ENCODE measurements at places on chromosomes 3 and 15.

- no peak for DNase-seq
These were observed 236.5 kb downstream of the LRTM1 start for GRCh38 chr3:54691289-54691771.

DNA sequence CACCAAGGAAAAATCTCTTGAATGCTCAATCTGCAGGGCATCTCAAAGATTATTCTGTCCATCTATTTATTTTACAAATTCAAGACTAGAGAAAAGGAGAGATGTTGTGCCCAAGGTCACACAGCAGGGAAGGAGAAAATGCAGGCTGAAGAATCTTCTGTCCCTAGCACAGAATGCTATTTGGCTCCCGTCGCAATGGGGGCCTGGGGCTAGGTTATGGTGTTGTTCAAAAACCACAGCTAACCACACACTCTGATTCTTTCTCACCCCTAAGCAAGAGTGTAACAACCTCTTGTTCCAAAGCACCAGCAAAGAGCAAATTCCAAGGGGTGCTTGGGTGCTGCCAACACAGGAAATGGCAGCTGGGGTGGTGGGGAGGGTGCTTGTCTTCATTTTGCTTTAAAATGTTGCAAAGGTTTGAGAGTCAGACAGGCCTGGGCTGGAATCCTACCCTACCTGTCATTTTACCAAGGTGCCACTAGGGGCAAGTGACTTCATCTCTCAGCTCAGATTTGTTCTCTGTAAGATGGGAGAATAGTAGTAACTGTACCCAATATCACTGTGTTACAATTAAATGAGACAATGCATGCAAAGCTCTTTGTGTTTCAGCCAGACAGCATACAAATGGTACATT, 112.5 kb downstream of the ADAMTS9 start:
- peak; percentile 59 for DNase-seq

DNA sequence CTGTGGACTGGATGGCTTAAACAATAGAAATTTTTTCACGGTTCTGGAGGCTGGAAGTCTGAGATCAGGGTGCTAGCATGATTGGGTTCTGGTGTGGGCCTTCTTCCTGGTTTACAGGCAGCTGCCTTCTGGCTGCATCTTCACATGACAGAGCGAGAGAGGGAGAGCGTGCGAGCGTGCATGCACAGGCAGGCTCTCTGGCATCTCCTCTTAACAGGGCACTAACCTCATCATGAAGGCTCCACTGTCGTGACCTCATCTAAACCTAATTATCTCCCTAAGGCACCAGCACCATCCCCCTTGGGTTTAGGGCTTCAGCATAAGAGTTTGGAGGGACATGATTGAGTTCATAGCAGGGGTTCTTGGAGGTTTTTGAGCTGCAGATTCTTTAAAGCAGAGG, 292.0 kb upstream of the C2CD4B start:
- no peak for DNase-seq

GRCh38 chr15:42148808-42149492, 7.5 kb downstream of the PLA2G4F start:
- no peak for DNase-seq

DNA sequence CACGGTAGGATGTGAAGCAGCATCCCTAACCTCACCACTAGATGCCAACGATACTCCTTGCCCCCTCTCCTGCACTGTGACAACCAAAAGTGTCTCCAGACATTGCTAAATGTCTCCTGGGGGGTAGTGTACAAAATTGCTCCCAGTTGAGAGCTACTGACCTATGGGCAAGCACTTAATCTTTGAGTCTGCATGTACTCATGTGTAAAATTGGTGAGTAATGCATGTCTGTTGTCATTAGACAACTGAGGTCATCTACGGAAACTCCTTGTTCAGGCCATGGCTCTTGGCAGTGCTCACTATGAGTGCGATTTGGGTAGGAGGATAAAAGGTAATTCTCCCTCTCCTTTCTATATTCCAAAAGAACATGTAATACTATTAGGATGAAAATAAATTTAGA, 29.2 kb downstream of the PDHB start:
- no peak for DNase-seq

GRCh38 chr3:24522146-24522579, 27.5 kb upstream of the THRB start:
- peak; percentile 25 for DNase-seq

DNA sequence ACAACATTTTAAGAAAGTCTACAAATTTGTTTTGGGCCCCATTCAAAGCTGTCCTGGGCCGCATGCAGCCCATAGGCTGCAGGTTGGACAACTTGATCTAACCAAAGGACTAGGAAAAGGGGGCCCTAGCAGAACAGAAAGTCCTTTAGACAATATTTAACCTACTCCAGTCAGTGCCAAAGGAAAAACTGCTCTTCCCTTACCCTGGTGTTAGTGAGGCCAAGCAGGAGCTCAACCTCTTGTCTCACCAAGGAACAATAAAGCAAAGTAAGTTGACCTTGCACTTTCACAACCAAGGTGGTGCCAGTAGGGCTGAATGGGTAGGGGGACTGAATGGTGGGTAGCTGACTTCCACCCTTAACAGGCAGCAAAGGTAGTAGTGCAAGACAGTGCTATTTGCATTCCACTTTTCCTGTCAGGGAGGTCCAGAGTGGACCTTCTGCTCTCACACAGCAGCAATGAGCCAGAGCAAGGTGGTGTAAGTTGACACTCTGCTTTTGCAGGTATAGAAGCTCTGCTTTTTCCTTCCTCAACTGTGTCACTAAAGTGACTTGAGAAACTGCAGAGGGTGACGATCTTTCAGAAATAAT, 124.9 kb downstream of the WDR72 start:
- no peak for DNase-seq

DNA sequence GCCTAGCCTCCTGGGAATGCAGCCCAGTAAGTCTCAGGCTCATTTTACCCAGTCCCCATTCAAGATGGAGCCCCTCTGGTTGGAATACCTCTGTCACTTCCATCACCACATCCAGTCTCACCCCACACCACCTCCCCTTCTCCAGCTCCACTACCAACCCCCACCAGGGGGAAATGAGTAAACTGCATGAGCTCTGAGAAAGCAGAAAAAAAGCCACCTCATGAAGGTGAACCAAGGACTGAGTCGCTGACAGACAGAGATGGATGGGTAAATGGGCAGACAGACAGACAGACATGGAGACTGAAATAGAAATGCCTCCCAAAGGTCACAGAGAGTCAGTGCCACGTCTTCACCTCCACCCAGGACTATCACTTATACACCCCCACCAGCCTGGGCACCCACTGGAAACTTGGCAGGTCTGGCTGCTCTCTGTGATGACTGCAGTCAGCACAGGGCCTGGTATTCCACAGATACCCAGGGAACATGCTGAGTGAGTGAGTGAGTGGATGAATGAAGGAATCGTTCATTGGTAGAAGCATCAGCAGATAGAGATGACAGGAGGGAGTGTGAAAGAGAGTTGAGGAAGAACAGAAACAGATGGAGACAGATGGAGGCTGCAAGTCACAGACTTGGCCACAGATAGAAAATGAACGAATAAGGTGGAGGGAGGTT, 4.9 kb upstream of the LOXL1 start:
- DNase-seq: no peak

DNA sequence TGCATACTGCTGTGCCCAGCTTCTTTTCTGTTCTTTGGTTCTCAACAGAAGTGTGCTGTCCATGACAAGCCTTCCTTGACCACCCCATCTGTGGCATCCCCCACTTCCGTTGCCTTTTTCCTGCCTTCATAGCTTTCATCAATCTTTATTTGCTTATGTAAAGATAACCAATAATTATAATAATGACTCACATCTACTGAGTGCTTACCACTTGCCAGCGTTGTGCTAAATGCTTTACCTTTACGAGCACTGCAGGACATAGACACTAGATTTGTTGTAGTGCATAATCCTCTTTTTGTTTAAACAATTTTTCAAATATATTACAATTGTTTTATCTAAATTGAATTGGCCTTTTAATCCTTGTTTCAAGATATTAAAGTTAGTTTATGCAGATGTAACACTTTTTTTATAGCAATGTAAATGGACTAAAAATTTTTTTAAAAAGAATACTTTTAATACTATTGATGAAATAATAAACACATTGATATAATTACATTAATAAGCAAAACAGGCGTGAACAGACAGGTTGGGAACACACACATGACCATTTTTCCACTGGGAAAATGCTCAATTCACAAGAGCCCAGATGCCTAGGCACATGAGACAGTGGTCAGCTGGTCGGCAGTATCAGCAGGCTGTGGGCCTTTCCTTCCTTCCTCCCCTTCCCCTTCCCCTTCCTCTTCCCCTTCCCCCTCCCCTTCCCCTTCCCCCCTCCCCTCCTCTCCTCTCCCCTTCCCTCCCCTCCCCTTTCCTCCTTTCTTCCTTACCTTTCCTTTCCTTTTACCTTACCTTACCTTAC, 42.5 kb downstream of the TRAK1 start:
- DNase-seq: no peak

GRCh38 chr15:81740416-81740815, 305.4 kb downstream of the MEX3B start:
- no peak for DNase-seq

DNA sequence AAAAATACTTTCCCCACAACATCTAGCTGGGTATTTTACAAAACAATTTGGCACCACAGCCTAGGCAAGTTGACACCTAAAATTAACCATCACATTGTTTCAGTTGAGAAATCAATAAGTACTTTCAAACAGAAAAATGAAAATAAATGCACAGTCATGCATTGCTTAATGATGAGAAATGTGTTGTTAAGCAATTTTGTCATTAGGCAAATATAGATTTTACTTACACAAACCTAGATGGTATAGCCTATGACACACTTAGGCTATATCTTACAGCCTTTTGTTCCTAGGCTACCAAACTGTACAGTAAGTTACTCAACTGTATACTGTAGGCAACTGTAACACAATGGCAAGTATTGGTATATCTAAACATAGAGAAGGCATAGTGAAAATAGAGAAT, 608.6 kb upstream of the BCHE start:
- DNase-seq: no peak

DNA sequence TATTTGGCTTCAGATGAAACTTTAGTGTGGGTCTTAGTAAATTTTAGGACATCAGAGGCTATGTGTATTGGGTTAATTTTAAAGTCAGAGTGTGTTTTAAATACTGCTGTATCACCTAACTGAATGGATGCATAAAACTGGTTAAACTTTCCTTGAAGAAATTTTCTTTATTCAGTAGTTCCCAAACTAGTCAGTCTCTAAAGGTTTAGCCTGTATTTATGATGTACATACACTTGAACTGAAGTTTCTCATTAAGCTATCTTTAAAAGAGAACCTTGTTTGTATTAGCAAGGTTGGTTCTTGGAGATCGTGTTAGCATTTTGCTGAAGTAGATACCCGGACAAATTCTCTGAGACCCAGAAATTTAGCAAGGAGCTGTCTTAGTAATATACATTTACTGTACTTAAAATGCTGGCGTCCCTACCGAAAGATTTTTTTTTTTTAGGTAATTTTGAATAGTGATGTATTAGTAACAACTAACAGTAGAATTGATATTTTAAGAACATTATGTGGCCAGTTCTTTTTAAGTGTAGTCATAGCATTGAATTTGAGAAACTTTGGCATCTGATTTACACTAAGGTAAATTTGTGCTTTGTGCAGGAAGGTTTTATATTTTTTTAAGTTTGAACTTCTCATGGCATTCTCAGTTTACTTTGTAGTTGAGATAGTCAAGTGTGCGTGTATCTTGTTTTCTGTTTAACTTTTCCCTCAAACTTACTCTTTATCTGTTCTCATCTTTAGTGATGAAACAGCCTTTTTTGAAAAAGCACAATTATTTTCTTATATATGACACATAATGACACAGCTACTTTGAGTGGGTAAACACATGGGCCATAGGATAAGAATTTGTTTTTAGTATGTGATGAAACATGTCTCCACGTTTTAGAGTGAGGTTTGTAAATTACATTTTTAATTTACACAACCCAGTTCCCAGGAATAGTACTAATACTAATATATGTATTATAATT, 2.9 kb downstream of the DIPK2A start:
- DNase-seq: no peak

DNA sequence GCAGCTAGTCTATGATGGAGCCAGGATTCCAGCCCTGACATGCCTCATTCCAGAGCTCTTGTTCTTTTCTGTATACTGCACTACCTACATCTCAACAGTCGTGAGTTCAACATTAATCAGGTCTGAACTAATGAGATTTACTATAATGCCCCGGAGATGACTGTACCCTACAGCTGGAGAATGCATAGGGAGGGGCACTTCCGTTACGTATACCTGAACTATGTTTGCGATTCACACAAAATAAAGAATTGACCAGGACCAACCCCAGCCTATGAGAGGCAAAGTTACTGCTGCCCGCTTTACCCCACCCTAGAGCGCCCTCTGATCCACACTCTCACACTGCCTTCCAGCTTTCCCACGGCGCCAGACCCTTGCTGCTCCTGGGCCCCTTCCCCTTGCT, 97.0 kb downstream of the IGF2BP2 start:
- no peak for DNase-seq

GRCh38 chr3:161351330-161351729, 20.0 kb downstream of the SPTSSB start:
- no peak for DNase-seq

DNA sequence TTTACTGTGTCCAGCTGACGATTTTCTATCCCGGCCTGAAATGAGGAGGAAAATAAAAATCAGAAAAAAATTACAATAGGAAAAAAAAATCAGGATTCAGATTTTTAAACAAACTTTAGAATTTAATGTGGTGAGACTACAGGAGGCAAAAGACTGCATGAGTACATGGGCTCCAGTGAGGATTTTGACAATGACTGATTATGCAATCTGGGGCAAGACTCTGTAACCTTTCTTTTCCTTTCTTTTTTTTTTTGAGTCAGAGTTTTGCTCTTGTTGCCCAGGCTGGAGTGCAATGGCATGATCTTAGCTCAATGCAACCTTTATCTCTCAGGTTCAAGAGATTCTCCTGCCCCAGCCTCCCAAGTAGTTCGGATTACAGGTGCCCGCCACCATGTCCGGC, 29.9 kb downstream of the SPG11 start:
- DNase-seq: no peak

DNA sequence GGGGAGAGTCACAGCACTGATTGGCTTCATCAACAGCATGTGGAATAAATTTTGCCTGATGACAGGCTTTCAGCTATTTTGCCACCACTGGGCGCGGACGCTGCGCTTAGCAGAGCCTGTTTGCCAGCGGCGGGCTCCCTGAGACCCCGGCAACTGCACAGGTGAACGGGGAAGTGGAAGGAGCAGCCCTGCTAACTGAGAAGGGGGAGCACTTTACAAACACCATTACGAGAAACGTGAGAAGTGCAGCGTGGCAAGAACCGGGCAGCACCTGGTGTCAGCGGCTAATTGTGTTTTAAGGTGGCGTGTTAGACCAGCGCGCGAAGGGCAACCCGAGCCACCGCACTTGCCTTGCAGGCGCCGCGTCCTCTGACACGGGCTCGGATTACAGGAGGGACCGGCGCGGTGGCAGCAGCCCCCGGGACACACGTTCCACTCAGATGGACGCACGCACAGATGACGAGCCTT, 307.8 kb upstream of the ARRDC4 start:
- DNase-seq: peak; percentile 42

- no peak for DNase-seq
These were observed 47.6 kb downstream of the ARIH1 start for GRCh38 chr15:72521682-72522081.

- no peak for DNase-seq
These were observed 54.0 kb downstream of the CHCHD6 start for GRCh38 chr3:126758026-126758425.

- no peak for DNase-seq
These were observed 103.7 kb downstream of the FRMD4B start for GRCh38 chr3:69282181-69282580.
